ELR (cell line): ENCODE measurements at places on chromosomes 5 and 9.

DNA sequence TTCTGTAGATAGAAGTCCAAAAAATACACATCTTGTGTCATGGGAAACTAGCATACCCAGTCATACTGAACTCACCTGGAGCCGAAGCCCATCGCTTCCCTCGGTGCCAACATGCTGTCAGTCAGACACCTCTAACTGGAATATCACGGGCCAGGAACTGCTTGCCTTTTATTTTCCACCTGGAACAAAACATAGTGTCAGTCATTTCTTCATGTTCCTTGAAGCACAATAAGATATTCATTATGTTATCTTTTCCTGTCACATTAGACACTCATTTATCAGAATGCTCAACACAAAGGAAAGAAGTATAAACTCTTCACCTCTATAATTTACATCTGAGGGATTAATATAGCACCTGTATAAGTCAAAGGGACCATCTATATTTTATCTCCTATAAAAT lies 674.4 kb downstream of the PTPRD start:
- no peak for DNase-seq

DNA sequence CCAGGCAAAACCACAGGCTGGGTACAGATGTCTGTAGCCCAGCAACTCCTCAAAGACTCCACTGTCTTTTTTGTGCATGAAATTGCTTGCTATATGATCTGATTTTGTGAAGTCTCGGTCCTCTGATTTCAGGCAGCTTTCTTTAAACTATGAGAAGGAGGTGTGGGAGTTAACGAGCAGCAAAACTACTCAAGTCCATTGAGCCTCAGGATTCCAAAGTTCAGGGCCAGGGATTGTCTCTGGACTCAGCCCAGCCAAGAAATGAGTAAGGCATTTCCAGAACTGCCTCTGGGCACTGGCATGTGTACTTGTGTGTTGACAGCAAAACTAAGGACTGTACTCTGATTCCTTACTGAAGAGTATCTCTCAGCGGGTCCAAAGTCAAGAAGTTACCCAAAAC lies 53.4 kb upstream of the GLIS3 start:
- DNase-seq = no peak

DNA sequence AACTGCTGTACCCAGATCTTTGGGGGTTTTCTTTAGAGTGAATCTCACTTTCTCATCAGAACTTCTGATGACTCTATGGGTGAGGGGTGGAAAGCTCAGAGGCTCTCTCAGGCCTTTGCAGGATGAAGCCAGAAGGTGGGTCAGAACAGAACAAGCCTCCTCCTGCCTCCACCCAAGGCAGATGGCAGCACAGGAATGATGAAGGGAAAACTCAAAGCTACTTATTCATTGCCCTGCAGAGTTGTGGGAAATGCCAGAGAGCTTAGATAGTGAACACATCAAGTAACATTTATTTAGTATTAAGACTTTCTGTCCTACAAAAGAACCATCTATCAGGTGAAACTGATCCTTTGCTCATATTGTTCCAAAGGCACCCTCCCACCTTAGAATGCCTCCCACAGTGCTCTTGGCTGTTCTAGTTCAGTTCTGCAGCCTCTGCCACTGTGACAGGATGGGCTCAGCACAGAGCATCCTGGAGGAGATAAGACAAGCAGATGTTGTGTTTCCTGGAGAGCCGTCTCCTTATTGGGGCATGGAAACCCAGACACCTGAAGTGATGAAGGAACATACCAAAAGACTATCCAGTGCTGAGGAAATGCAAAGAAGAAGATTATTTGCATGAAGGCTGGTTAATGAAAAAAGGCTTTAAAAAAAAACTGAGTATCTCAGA lies 146.6 kb downstream of the ADAMTS12 start:
- no peak for DNase-seq

GRCh38 chr9:76989501-76989900 lies 30.0 kb upstream of the FOXB2 start:
- no peak for DNase-seq

GRCh38 chr5:30050056-30050815 lies 1143.2 kb upstream of the CDH6 start:
- no peak for DNase-seq
